ENCODE measurements at places on chromosomes 7 and 10. TPM values are rescaled to one million over a fixed set of nuclear protein-coding genes. Genes with fewer than 3 reads are reported as not detected.

Gene RNF148
- total RNA-seq = 2.0 TPM

Gene RARRES2
- 261 TPM for total RNA-seq

Gene GIMAP7
- total RNA-seq = 31.6 TPM

Gene NAT16
- not detected for total RNA-seq

DNA sequence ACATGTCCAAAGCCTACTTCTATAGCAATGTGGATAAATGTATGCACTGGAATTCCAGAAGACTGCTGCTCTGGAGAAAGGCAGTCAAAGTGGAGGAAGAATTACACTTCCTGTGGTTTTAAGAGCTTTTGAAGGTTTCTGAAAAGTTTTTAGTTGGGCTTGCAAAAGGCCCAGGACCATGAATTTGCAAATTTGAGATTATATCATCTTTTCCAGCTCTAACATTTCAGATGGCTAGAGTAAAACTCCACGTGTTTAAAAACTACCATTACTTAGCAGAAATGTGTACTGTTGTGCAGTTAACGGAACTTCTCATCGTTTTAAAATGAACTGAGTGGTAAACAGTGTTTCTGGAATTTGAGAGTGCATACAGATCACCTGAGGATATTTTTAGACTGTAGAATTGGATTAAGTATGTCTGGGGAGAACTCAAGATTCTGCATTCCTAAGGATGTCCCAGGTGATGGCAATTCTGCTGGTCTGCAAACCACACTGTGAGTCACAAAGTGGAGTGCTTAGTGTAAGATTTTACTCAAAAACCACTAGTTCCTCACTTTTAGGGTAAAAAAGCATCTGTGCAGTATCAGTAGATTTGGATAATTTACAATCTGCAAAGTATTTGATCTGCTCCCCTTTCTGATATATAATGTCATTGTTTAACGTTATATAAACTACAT, 32.9 kb upstream of the CCDC71L start:
- no peak for DNase-seq

DNA sequence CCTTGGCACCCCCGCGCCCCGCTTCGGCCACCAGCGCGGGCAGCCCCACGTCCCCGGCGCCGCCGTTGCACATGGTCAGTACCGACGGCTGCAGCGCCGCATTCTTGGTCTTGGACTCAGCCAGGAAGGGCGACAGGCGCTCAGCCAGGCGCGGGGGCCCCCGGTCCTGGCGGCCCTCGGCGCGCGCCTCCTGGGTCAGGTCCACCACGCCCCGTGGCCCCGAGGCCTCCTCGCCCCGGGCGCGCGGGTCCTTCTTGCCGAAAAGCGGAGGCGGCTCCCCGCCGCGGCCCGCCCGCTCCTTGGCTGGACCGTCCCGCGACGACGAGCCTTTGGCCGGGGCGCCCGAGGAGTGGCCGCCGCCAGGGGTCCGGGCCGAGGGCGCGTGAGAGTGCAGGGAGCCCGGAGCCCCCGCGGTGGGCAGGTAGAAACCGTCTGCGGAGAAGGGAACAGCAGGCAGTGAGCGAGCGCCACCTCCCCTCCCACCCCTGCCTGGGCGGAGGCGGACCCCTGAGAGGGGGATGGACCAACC, 34.7 kb downstream of the TNRC18 start:
- DNase-seq = no peak

GRCh38 chr10:17109046-17109445, 20.6 kb downstream of the CUBN start:
- no peak for DNase-seq

- DNase-seq = no peak
Observed at GRCh38 chr7:47370461-47371042, 211.4 kb downstream of the TNS3 start.

GRCh38 chr7:157738066-157738460, 401.3 kb downstream of the DNAJB6 start:
- DNase-seq = no peak

DNA sequence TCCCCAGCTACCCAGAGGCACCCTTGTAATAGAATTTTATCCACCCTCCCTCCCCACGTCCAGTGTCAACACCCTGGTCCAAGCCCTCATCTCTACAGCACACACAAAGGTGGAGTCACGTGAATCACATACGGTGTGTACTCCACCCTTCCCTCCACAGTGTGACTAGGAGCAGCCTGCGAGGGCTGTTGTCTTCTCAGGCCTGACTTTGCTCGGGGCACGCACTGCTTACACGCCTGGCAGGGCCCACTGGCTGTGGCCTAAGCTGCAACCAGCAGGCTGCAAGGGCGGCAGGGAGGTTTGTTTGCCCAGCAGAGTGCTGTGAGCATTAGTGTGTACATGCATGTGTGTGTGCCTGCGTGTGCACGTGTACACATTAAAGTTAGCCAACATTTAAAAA, 93.7 kb downstream of the COBL start:
- no peak for DNase-seq

- DNase-seq = no peak
Observed at GRCh38 chr10:54108961-54109360, 692.1 kb downstream of the PCDH15 start.

DNA sequence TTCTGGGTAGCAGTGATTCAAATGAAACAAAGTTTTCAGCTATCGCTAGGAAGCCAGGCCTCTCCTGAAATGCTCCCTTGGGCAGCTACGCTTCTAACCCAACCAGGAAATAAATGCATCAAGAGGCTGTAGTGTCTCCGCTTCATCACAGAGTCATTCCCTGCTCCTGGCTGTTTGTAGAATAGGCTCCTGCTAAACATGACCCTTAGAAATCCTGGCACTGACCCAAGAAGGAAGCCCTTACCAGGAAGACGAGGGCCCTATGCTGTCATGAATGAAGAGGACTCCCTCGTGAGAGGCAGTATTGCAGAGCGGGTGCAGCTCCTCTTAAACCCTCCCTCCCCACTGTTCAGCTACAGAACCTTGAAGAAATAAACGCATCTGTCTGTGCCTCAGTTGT, 48.3 kb downstream of the NOD1 start:
- DNase-seq = no peak

GRCh38 chr10:132982301-132982989, 40.1 kb upstream of the CFAP46 start:
- DNase-seq = no peak

GRCh38 chr7:30163231-30163894, 28.6 kb downstream of the MTURN start:
- no peak for DNase-seq

- DNase-seq = no peak
Observed at GRCh38 chr7:151381098-151381347, 28.8 kb downstream of the WDR86 start.

Measured in sciatic nerve (tissue), 2 donors.